ENCODE measurements at places on chromosomes 11 and 22.

- no peak for DNase-seq
Observed at GRCh38 chr22:33328789-33329296, 270.7 kb upstream of the SYN3 start.

DNA sequence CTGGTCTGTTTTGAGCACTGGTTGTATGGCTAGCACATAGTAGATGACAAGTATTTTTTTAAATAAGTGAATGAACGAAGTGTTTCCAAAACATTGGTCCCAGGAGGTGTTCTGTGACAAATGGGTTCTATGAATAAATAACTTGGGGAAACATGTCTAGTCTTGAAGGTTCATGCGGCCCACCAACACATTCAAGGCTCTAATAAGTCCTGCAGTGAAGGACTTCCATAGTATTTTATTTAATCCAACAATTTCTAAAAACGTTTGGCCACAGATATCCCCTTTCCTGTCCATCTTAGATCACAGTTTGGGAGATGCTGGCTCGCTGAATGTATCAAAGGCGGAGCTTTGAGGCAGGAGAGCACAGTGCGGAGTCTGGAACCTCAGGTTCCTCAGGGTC is 22.5 kb downstream of the PARVG start:
- no peak for DNase-seq

DNA sequence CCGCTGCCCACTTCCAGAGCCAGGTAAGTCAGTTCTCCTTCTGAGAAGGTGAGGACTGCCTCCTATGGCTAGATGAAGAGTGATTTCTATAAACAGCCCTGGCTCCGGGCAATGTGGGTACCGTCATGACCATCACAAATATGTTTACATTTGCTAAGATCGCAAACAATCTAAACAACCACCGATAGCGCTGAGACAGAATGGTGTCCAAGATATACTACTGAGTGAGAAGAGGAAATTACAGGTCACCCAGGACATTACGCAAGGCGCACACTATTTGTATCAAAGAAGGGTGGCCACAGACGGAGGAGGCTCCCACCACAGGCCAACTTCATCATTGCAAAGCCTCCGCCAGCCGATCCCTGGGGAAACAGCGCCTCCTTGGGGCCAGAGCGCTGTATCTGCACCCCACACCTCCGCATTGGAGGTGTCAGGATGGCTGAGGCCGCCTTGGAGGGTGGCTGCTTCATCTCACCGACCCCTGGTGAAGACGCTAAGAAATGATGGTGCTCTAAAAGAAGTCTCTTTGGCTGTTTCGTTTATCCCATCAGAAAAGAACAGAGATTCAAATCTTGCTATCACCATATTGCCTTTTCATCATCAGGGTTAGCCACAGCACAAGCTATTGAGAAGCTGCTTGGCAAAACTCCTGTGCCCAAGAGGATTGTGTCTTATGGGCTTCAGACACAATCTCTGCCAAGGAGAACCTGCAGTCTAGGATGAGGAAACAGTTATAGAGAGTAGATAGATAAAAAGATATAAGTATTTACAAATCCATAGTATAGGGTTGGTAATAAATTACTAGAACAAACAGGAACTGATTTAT is 12.3 kb upstream of the ASRGL1 start:
- peak; percentile 27 for DNase-seq

DNA sequence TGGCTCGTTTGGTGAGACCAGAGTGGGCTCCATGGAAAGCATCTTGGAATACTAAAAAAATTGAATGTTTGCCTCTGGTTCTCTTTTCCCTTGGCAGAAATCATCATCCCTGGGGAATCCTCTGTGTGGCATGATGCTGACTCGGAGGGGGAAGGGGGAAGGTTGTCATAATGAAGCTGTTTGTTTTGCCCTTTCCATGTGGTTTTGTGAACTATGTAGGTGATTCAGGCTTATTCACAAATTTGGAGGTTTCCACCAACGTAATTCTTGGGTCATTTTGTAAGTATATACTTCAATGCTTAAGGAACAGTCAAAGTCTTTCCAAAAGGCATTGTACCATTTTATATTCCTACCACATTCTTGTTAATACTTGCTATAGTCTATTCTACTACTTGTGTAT is 754.0 kb upstream of the FAT3 start:
- no peak for DNase-seq

DNA sequence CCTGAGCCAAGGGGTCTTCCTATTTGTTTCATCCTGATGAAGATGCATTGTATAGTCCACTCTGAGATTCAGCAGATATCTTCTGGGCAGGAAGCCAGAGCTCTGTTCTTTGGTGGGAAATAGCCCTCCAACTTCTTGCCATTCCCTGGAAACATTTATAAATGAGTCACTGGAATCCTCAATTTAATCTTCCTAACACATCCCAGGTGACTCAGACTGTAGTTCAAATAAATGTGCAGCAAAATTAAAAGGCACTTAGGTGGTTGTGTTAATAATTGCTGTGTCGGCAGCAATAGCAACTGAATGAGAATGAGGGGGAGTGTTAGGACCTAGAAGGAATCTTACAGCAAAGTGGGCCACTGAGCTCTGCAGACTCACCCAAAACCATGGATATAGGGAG is 108.6 kb downstream of the INSC start:
- DNase-seq, result no peak

DNA sequence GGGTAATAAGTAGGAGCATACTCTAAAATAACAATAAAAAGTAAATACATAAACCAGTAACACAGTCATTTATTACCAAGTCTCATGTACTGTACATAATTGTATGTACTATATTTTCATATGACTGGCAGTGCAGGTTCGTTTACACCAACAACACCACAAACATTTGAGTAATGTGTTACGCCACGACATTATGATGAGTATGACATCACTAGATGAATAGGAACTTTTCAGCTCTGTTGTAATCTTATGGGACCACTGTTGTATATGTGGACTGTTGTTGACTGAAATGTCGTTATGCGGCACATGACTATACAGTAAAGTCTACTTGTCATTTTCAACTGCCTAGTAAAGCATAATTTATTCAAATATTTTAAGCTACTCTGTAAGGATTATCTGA is 18.6 kb downstream of the KIF18A start:
- no peak for DNase-seq

DNA sequence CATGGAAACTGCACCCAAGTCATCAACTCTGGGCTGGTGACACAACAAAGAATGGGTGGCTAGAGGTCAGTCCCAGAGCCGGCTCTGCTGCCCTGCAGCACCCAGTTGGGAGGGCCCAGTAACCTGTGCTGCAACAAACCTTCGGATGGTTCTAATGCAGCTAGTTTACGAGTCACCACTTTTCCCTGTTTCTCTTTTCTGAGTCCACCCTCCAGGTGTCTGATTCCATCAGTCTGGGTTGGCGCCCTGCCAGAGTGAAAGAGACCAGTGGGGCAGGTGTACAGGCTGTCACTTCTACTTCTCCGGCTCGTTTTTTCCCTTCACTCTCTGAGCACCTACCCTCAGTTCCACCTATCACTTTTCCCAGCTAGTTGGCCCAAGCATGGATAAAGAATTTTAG is 572.9 kb downstream of the NTM start:
- no peak for DNase-seq

- no peak for DNase-seq
Observed at GRCh38 chr11:70432065-70432464, 33.7 kb downstream of the CTTN start.

GRCh38 chr22:27810609-27811151 is 9.1 kb upstream of the MN1 start:
- peak; percentile 33 for DNase-seq

- DNase-seq, result peak; percentile 100
Observed at GRCh38 chr11:75639762-75640181, 29.1 kb downstream of the MAP6 start.

- no peak for DNase-seq
Observed at GRCh38 chr22:38068641-38069371, 11.6 kb downstream of the PICK1 start.

DNA sequence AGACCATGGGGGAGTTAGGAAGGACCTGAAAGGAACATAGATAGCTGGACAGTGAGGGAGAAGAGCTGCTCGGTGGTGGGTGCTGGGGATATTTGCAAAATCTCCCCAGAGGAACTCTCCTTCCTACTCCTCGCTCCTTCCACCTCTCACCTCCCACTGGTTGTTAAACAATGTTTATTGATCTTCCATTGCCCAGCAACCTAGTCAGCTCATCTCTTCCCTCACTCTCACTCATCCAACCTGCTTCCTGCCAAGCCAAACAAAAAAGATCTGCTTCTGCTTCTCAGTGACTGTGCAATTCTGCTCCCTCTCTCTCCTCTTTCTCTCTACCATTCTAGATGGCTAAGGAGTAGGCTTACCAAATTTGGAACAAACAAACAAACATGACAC is 115.0 kb downstream of the SLC1A2 start:
- DNase-seq, result peak; percentile 4

DNA sequence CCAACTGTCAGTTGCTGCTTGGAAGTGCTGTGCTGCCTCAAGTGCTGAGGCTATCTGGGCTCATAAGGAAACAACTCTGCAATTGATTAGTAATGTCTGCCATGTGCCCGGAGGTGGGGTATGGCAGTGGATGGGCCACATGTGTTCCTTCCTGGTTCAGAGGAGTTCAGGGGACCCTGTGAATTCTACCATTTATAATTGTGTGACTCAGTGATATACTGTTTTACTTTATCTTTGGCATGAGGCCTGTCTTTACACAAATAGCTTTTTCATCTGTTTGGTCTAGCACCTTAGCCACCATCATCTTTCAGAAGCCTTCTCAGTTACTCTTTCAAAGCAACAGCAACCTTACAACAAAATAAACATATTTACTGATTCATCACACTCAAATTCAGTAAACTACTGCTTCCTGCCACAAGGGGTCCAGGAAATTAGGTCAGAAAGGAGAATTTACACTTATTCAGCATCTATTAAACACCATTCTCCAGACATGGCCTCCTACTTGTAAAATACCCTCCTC is 20.9 kb downstream of the DKK3 start:
- no peak for DNase-seq

DNA sequence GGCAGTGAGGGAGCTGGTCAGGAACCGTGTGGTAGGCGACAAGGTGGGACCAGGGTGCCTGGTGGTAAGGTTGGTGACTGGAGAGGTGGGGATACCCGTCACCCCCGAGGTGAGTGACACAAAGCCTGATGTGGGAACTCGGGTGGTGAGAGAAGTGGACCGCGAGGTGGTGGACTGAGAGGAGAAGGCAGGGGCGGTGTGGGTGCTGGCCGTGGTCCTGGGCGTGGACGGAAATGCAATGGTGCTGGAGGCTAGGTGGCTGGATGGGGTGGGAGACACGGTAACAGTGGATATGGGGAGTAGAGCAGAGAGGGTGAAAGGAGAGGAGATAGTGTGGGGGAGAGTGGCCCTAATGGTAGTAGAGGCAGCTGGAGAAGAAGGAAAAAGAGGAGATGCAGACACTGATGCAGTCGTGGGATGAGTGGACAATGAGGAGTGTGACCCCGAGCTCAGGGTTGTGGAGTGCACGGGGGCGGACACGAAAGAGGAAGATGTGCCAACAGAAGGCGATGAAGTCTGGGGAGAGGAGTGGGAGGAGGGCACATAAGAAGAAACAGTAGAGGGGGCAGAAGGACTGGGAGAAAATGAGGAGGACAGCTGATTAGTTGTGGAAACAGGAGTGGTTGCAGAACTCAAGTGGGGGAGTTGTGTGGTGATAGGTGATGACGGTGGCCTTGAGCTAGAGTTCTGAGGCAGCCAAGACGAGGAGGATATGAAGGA is 20.5 kb downstream of the MUC6 start:
- no peak for DNase-seq

GRCh38 chr11:63639199-63639832 is 25.1 kb upstream of the PLAAT3 start:
- DNase-seq, result peak; percentile 2

- DNase-seq, result no peak
Observed at GRCh38 chr11:125061281-125061680, 1.8 kb upstream of the SLC37A2 start.

GRCh38 chr11:3669742-3670183 is 1.4 kb downstream of the CHRNA10 start:
- no peak for DNase-seq

DNA sequence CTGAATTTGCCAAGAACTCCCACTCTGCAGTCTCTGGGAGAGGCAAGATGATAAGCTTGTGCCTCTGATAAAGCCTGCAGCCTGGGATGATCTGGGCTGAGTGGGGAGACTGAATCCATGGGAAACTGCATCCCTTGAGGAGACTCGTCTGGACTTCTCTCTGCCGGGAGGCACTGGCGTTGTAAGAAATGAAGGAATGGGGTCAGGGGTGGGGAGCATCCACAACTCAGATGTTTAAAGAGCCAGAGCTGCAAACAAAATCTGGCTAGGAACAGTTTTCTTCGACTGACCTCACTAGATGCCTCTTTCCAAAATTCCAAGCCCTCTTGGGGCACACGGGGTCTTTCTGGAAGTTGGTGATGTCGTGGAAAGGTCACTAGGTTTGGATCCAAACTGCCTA is 64.4 kb downstream of the SPON1 start:
- no peak for DNase-seq

GRCh38 chr11:72721689-72722049 is 30.5 kb downstream of the ARAP1 start:
- DNase-seq, result peak; percentile 45

GRCh38 chr11:120217941-120218694 is 7.3 kb downstream of the OAF start:
- peak; percentile 51 for DNase-seq

DNA sequence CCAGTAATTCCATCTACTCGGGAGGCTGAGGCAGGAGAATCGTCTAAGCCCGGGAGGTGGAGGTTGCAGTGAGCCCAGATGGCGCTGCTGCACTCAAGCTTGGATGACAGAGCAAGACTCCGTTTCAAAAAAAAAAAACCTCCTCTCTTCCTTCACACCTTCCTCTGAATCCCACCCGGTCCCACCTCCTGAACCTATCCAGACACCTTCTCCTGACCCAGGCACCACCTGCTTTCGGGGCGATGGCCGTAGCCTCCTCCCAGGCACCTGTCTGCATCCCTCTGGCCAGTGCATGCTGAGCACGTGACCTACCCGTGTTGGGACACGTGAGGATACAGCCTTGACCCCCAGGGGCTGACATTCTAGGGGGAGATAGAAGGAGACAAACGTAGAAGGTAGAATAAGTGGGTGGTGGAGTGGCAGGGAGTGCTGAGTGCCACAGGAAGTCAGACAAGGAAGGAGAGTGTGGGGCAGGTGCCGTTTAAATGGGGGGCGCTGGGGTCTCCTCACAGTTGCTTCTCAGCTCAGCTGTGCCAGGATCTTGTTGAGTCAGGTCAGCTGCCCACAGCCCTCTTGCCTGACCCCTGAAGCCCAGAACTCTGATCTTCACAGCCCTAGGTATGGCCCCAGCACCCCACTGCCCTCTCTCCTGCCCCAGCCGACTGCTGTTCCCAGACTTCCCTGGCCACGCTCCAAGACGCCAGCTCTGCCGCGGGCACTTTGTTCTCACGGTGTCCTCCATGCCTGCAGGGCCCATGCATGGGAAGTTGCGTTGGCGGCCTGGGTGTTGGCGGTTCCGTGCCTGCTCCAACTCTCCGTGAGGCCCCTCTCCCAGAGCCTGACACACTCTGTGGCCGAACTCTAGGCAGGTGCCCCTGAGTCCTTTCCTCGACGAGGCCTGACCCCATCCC is 1.2 kb upstream of the MIOX start:
- no peak for DNase-seq

Measured in NCI-H1092 treated with DMSO at 0.1 percent for 48 hours (cell line).